Left colon (tissue), 2 donors: ENCODE measurements at places on chromosomes 7 and 10. TPM values are rescaled to one million over a fixed set of nuclear protein-coding genes. Genes with fewer than 3 reads are reported as not detected.

SPDYE2B gene
- total RNA-seq = not detected

DNAJC30 gene
- total RNA-seq = 10.0 TPM

- no peak for DNase-seq
Measured at GRCh38 chr7:117085275-117085674, 132.0 kb downstream of the ST7 start.

TMEM130 gene
- 0.73 TPM for total RNA-seq

DNA sequence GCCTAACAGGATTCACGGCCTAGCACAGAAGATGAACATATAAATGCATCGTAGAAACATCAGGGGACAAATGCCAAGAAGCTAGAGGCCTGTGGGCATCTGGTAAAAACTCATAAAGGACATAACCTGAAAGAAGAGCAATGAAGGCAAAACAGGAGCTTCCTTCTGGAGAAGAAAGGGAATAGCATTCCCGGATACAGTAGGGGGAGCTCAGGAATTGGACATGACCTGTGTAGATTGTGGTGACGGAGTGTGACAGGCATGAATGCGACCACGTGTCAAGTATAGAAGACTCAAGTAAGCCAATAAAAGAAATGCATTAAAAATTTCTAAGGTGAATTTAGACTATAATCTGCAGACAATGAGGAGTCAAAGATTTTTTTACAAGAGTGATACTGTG is 270.1 kb downstream of the AGMO start:
- no peak for DNase-seq

GRCh38 chr7:150970424-150970823 is 7.7 kb downstream of the KCNH2 start:
- DNase-seq = no peak

FAM13C gene
- 1.8 TPM for total RNA-seq

- no peak for DNase-seq
Measured at GRCh38 chr10:93749218-93749799, 8.4 kb upstream of the LGI1 start.

- peak; percentile 65 for DNase-seq
Measured at GRCh38 chr7:151727579-151728285, 149.2 kb downstream of the PRKAG2 start.

DPP6 gene
- total RNA-seq = 2.9 TPM

DNA sequence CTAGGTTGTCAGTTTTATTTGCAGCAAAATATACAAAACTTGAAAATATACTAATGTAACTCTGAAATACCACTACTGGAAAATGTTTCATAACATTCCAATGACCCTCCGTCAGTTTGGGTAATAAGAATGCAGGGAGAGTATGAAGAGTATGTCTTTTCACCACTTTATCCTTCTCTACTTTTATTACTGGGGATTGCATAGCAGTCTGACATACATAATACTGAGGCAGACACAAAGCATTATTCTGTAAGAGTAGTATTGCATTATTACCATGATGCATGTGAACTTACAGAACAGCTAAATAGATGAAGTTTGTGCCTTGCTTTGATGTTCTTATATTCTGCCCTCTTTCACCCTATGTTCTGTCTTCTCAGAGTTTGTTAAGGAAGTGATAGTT is 151.8 kb upstream of the TPK1 start:
- DNase-seq = no peak

GRCh38 chr7:77313085-77313484 is 103.1 kb downstream of the GSAP start:
- DNase-seq = no peak

DNA sequence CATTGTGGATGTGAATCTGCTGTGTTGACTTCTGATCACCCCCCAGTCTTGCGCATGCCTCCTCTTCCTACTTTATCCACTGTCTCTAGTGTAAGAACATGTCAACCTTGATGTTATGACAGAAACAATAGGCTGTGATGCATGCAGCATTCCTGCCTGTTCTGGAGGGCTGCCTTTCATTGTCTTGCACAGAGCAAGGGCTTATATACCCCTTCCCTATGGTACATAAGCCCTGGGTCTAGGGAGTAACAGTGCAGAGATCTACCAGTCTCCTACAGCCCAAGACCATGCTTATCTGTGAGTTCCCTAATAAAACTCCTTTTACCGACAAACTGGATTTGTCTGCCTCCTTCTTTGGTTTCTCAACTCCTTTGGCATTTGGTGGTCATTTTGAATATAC is 177.0 kb upstream of the STK17A start:
- DNase-seq = no peak

CHRM2 gene
- 1.1 TPM for total RNA-seq

ARHGEF5 gene
- total RNA-seq = 80.5 TPM

ZPBP gene
- total RNA-seq = not detected

- DNase-seq = no peak
Measured at GRCh38 chr10:99676895-99677294, 17.6 kb downstream of the ENTPD7 start.

DNA sequence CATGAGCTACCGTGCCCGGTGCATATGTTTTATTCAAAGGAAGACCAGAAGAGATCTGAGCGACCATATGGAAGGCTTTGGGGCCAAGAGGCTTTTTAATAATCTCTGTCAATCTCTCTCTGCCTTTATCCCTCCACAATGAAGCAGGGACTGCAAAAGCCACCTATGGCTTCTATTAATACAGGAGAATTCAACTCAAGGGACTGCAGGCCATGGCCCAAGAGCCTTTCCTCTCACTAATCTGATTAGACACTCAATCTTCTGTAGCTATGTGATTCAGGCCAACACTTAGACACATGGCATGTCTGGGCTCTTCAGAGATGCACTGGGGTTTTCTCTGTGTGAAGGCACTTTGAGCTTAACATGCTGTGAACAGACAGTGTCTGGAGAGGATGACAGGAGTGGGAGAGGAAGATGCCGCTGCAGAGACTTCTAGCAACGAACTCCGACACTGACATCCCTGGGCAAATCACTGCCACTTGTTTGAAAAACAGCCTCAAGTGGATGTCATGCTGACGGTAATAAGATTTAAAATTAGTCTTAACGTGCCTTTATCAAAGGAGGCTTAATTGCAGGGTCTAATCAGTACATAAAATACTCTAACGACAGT is 114.4 kb upstream of the AOAH start:
- no peak for DNase-seq

RASA4 gene
- total RNA-seq = 16.7 TPM

GRCh38 chr7:127946847-127947246 is 84.4 kb downstream of the LRRC4 start:
- DNase-seq = no peak

DNA sequence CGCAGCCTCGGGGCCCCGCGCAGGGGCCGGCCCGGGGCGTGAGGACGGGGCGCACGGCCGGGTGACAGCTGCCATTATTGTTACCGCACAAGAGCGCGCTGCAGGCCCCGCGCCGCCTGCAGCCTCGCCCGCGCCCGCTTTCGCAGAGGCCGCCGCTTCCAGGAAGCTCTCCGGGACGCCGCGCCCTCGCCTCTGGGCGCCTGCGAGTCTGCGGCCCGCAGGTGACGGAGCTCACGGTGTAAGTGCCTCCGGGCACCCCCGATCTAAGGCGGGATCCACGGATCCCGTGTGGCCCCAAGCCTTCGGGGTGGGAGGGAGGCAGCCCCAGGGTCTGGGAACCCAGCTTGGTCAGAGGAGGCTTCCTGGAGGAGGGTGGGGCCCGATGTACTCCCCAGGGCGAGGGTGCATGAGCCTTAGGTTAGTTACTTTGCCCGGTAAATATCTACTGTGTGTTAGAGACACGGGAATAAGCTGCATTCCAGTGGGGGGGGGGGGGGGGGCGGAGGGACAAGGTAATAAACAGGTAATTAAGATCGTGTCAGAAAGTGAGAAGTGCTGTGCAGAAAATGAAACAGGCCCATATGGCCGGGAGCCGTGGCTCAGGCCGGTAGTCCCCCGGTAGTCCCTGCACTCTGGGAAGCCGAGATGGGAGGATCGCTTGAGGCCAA is 638 bp downstream of the IQCE start:
- peak; percentile 60 for DNase-seq

DNA sequence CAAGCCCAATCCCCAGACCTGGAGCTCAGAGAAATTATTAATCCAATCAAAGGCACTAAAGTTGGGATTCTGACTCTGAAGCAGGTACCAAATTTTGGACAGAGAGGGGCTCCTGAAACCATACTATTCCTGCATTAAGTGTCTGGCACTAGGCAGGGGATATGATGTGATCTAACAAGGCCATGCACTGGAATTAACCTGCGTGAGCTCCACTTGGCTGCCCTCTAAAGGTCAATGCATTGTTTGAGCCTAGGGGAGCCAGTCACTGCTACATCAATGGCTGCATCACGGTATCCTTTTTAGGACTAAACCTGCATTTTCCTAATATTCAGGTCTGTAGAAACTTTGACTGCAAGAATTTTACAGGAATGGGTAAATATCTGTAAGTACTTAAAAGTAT is 42.1 kb downstream of the ST8SIA6 start:
- DNase-seq = no peak

HDAC9 gene
- 12.3 TPM for total RNA-seq
